Osteocyte (in vitro differentiated cells): ENCODE measurements at places on chromosomes 3 and 15.

DNA sequence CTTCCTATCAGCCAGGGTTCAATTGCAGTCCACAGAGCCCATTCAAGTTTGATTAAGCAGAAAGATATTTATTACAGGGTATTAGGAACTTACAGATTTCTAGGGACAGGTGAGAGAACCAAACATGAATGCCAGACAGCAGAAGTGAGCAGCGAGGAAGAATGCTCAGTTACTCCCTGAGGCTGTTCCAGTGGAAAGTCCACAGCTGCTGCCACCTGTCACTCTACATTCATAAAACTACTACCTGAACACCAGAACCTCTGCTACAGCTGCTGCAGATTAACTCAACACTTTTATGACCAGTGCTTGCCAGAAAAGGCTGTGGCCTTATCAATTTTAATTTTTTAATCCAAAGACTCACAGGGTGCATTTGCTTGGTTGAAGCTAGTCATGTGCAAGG is 325.4 kb upstream of the ONECUT1 start:
- no peak for DNase-seq

DNA sequence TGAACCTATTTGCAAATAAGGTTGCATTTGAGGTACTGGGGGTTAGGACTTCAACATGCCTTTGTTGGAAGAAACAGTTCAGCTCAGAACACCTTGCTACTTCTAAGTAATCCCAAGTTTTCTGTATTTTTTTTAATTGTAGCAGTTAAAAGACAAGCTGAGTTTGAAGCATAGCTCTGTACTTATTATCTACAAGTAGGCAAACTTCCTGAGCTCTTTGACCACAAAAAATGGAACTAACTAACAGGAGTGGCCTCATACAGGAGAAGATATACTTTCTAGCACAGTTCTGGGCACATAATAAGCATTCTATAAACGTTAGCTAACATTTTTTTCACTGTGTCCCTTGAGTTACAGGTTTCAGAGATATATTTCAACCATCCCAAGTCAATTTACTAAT is 159.2 kb downstream of the CHST2 start:
- no peak for DNase-seq

DNA sequence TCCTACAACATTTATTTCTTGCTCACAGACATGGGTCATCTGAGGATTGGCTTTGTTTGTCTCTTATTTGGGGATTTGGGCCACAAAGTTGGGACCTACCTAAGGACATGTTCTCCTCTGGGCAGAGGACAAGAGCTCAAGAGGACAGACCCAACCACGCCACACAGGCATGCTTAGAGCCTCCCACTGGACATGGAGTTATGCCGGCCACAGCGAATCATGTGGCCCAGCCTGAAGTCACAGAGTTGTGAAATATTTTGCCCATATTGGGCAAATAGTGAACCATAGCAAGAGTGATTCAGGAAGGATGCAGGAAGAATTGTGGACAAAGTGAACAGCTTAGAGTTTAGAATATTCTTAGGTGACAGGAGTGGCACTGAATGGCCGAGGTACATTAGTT is 9.9 kb downstream of the TRAK1 start:
- no peak for DNase-seq

GRCh38 chr15:29003840-29004233 is 118.1 kb downstream of the APBA2 start:
- DNase-seq: no peak

DNA sequence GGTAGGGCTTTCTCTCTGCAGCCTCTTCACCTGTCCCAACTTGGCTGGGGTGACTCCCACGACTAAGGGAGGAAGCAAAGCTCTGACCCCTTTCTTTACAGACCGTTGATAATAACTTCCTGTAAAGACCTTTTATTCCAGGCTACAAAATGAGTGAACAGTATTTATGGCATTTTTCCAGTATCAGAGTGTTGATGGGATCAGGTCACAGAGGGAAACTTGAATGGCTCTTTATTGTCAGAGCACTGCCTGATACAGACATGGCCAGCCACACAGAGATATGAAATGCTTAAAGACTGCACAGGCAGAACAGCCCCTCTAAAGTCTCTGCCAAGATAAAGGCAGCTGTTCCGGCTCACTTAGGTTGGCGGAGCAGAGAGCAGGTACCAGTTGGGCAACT is 1033.9 kb upstream of the NR2F2 start:
- DNase-seq: no peak

DNA sequence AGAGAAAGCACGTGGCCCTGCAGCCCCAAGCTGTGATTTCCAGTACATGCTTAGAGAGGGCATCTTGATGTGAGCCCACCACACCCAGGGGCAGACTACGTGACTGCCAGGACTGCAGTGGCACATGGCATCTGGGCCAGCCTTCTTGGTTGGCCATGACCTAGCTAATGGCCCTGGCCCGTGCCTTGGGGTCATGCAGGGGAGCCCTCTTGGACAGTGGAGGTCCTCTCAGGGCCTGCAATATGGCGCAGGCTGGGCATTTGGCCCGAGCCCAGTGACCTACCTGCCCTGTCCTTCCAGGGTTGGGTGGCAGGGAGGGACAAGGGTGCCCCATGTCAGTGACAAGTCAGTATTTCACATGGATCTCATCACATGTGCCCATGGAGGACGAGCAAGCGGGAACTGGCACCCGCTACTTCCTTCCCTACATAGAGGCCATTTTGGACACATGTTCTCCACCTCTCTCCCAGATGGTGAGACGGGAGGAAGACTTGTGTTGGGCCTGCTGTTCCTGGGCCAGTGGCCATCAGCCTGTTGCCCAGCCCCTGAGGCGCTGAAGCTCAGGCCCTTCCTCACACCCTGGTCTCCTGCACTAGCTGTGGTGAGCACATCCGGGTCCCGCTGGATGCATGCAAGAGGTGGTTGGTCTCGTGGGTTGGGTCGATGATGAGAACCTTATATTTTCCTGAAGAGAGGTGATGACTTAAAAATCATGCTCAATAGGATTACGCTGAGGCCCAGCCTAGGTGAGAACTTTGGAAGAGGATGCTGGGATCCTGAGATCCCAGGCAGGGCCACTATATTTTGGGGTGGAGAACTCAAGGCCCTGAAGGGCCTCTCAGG is 195.6 kb downstream of the UBE3A start:
- DNase-seq: peak; percentile 81

GRCh38 chr3:150956376-150956775 is 16.2 kb downstream of the CLRN1 start:
- no peak for DNase-seq

DNA sequence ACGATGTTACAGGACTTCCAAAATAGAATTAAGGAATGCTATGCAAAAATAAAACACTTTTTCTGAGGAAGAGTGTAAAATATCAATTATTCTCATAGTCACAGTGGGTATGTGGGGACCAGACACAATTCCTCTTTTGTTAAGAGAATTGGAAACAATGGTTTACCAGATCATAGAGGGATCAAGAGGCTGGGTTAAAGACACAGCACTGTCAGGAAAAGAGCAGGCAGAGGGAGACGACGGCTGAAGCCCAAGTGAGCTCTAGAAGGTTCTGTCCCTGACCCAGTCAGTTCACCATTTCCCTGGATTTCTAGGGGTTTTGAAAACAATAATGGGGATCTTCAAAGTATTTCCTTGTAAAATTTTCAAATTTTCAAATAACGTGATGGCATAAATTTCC is 54.0 kb upstream of the POLR2M start:
- DNase-seq: no peak

GRCh38 chr15:76360416-76360815 is 23.8 kb downstream of the ISL2 start:
- no peak for DNase-seq

GRCh38 chr3:66618066-66618465 is 117.2 kb upstream of the LRIG1 start:
- no peak for DNase-seq

GRCh38 chr15:66071160-66071920 is 182.2 kb downstream of the MEGF11 start:
- DNase-seq: no peak

- DNase-seq: no peak
Observed at GRCh38 chr15:35455201-35455600, 90.8 kb downstream of the DPH6 start.

- DNase-seq: no peak
Observed at GRCh38 chr3:4726549-4726948, 233.4 kb downstream of the ITPR1 start.

DNA sequence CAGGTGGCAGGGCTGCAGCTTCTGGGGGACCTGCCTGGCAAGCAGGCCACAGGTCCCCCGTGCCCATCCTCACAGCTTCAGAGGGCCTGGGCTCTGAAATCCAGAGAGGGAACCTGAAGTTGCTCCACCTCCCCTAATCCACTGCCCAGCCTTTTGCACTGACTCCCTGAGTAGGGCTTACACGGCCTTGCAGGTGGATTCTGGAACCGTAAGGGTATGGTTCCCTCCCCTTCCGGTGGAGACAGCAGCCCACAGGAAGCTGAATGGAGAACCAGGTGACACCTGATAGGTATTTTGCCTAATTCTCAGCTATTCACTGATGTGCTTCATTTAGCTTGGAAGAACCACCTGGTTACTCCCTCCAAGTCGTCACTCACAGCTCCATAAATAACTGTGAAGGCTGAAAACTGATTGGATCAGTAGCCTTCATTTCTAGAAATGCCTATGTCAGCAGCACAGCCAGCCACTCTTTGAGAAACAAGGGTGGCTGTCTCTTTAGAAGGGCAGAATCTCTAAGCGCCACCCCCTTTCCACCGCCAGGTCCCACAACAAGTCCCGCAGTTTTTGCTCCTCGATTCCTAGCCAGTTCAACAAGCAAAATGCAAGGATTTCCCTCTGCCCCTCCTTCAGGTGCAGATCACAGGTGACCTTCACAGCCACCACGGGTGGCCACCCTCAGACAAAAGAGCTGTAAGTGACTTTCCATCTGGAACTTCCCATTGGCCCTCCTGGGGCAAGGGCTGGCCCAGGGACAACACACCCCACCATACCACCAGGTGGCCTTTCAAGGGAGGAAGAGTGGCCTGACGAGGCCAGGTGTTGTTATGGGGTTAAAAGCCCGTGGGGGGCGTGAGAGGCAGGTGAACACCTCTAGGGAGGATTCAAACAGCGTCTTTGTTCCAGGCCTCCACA is 112.9 kb downstream of the SEC22A start:
- DNase-seq: no peak

- DNase-seq: no peak
Observed at GRCh38 chr3:122078235-122078935, 23.2 kb downstream of the CD86 start.

DNA sequence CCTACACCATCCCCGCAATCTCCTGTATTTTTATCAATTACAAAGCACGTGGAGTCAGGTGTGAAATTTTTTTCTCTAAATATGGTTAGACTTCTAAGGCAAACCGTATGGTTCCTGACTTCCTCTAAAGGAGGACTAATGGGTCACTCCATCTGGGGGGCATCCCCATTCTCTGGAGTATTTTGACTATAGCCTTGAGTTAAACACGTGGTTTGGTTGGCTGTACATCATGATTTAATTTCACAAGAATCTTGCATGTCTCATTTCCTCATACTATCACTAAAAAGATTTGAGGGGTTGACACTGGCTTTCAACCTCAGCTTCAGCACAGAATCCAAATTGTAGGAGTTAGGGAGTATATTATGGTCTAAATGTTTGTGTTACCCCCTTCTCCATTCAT is 25.3 kb upstream of the ZNF770 start:
- no peak for DNase-seq

GRCh38 chr3:18890449-18890848 is 257.9 kb upstream of the KCNH8 start:
- DNase-seq: no peak

- DNase-seq: no peak
Observed at GRCh38 chr3:20240154-20240883, 54.3 kb upstream of the SGO1 start.

DNA sequence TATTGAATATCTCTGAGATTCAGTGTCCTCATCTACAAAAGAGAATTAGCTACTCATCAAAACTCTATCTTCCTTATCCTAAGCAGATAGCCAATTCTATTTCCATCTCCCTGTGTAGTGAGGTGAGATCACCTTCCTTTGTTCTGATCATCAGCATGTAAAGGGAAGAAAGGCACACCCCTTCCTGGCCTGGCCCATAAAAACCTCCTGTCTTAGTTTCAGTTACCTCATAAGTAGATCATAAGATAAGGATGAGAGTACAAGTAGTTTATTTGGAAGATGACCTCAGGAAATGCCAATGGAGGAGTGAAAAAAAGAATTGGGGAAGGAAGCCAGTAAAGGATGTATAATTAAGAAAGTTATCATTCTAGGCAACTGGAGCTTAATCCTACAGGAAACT is 114.5 kb upstream of the GADL1 start:
- DNase-seq: no peak

DNA sequence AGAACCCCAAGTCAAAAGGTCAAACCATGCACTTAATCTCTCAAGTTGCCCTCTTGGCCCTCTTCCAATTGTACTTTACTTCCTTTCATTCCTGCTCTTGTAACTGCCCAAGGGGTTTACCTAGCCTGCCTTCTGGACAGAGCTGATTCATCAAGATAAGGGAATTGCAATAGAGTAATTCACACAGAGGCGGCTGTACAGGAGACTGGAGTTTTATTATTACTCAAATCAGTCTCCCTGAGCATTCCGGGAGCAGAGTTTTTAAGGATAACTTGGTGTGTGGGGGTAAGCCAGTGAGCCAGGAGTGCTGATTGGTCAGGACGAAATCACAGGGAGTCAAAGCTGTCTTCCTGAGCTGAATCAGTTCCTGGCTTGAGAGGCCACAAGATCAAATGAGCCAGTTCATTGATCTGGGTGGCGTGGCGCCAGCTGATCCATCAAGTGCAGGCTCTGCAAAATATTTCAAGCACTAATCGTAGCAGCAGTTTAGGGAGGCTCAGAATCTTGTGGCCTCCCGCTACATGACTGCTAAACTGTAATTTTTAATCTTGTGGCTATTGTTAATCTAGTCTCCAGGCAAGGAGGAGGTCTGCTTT is 590.0 kb downstream of the EPHA3 start:
- DNase-seq: no peak

- no peak for DNase-seq
Observed at GRCh38 chr3:172285844-172286243, 162.4 kb downstream of the GHSR start.

- DNase-seq: no peak
Observed at GRCh38 chr3:19945969-19946831, 697 bp upstream of the RAB5A start.

DNA sequence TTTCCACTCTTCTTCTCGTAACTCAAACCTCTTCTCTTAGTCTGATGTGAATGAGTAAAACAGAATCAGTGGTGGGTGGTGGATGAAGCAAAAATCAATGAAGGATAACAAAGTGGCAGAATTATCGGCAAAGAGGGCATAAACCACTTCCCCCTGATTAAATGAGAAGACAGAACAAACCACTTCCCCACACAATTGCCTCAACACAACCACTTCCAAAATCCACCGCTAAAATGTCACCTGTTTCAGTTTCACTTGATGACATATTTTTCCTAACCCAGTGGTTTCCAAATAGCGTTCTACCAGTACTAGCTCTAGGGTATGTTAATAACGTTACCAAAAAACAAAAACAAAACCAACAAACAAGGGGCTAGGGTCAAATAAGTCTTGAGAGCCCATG is 478.7 kb upstream of the WNT5A start:
- DNase-seq: no peak

GRCh38 chr3:84245789-84246188 is 713.0 kb upstream of the CADM2 start:
- no peak for DNase-seq

GRCh38 chr3:172709774-172710663 is 848 bp downstream of the NCEH1 start:
- DNase-seq: no peak
